Brain (organoid and tissue), 16 donors: ENCODE measurements at places on chromosomes 12 and 14. TPM values are rescaled to one million over a fixed set of nuclear protein-coding genes. Genes with fewer than 3 reads are reported as not detected.

- DNase-seq, result no peak
Measured at GRCh38 chr12:31280183-31280582, 45.8 kb downstream of the SINHCAF start.

DNA sequence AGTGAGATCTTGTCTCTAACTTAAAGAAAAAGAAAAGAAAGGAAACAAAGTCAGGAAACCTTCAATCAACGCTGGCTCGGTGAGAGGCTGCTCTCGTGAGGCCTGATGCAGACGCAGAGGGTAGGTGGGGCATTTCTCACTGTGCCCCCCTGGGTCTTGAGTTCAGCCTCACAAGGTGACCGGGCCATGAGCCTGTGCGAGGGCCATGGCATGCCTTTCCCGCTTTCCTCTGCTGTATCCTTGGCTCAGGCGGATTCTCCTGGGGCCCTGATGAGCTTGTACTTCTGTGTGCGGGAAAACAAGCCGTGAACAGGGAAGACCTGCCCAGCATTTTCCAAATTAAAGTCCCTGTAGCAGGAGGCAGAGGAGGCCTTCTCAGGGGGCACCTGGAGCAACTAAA is 20.2 kb downstream of the ADGRD1 start:
- DNase-seq, result no peak

DNA sequence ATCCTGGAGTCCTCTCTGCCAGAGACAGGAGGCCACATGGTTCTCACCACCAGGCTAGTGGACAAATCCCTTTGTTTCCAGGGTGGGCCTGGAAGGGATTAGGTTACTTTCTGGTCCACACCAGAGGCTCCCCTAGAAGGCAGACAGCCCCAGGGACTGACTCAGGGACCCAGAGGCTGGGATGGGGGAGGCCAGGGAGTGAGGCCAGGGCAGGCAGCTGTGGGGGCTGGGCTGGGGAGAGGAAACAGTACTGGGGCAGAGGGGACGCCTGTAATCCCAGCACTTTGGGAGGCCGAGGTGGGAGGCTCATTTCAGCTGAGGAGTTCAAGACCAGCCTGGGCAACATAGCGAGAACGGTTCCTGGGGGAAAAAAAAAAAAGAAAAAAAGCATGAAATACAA is 64.7 kb downstream of the TNFAIP2 start:
- DNase-seq, result no peak

GRCh38 chr14:68825729-68826128 is 32.9 kb upstream of the ZFP36L1 start:
- no peak for DNase-seq

GRCh38 chr12:48194799-48195201 is 8.3 kb downstream of the OR10AD1 start:
- DNase-seq, result no peak

Gene IAPP
- polyA plus RNA-seq, result not detected
